Stimulated activated CD8-positive, alpha-beta memory T cell treated with anti-CD3 and anti-CD28 coated beads, Interleukin-4, amount 100 ng/mL, for 4 hours (primary cell): ENCODE measurements at places on chromosomes 5 and 9.

GRCh38 chr9:104386425-104387069, 117.5 kb upstream of the OR13F1 start:
- DNase-seq = no peak

DNA sequence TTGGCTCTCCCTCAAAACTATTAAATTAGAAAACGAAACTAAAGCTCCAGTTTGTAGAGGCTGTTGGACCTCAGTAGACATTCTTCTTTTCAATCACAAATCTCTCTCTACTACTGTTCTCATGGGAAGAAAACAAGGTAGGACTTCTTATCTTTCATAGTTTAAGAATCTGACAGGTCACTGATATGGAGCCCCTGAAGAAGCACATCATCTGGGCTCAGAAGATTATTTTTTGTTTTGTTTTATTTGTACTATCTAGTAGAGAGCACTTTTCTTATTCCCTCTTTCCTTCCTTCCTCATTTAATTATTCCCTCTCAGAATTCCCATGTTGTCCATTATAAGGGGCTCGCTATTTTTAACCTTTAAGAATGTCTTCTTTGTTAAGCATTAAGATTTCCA, 26.3 kb downstream of the STARD4 start:
- DNase-seq = no peak

DNA sequence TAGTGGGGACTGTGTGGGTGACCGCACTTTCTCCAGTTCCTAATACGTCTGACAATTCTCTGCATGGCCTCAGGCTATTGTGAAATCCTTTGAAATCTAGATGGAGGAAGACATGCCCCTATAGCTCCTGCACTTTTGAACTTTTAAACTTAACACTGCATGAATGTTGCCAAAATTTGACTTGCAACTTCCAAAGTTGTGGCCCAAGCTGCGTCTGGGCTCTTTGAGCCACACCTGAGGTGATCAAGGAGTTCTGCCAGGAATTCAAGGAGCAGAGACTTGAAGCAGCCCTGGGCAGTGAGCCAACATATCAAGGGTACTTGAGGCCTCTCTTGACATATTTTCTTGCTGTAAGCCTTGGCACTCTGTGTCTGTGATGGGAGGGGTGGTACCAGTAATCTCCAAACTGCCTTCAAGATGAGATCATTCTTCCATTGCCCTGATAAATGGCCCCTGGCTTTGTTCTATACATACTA, 1336.1 kb upstream of the CDH9 start:
- DNase-seq = no peak

- DNase-seq = no peak
Measured at GRCh38 chr5:148950471-148950863, 112.4 kb downstream of the SH3TC2 start.

DNA sequence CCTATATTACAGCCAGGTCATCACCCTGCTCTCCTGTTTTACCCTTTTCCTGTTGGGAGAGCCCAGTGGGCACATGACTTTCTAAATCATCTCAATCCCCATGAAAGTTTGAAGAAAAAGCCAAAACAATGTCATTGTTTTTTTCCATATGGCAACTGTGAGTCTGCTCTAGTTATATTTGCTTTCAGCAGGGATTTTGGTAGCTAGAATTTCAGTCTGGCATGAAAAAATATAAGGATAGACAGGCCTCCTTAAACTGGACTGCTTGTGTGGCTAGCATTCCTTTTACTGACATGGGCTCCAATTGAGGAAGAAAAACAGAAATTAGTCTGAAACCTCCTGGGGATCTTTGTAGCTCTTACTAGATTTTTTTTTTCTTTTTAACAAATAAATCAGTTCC, 25.6 kb downstream of the MOCS2 start:
- no peak for DNase-seq

DNA sequence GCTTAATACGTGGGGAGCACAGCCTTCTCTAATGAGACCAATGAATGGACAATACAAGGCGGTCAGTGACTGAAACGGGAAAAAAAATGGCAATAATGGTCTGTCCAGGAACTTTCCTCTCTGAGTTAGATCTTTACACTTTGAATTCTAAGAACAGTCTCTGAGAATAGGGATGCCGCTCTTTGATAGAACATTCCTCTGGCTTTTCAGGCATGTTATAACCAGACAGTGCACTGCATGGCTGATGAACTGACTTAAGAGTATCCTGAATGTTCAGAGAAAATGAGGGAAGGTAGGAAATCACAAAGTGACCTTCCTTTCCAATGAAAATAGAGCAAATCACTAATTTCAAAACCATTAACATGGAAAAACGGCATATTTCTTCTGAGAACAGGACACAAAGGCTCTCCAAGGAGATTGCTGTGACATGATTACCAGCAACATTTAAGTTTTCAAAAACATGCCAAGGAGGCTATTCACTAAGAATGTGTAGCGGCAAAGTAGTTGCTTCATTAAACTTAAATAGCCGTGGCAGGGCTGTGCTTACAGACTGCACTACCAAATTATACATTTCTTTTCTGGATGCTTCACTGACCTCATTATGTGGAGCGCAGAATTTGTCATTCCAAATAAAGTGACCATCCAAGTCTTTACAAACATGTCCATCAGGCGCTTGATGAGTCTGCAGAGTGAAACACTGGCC, 105.9 kb downstream of the MARCHF3 start:
- no peak for DNase-seq

DNA sequence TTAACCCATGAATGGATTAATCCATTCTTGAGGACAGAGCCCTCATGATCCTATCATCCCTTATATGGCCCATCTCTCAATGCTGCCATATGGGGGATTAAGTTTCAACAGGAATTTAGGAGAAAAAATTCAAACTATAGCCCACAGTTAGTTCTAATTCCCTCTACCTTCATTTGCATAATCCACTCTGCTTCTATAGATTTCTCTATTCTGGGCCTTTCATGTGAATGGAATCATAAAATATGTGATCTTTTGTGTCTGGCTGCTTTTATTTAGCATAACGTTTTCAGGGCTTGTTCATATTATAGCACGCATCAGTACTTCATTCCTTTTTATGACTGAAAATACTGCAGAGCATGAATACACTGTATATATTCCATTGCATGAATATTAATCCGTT, 55.4 kb downstream of the CTSL start:
- no peak for DNase-seq

GRCh38 chr5:132689513-132689912, 15.7 kb downstream of the IL4 start:
- DNase-seq = no peak
